Osteoblast (primary cell): ENCODE measurements at places on chromosomes 16 and 17. TPM values are rescaled to one million over a fixed set of nuclear protein-coding genes. Genes with fewer than 3 reads are reported as not detected.

GRCh38 chr16:1534021-1535020, 855 bp downstream of the TMEM204 start:
- peaks cover 19% of the 10 kb centered on the region for H3K4me1 ChIP-seq
- peak overlapping the region; percentile 76 for H3K4me3 ChIP-seq
- peak overlapping the region; percentile 41 for H3K27ac ChIP-seq

DNA sequence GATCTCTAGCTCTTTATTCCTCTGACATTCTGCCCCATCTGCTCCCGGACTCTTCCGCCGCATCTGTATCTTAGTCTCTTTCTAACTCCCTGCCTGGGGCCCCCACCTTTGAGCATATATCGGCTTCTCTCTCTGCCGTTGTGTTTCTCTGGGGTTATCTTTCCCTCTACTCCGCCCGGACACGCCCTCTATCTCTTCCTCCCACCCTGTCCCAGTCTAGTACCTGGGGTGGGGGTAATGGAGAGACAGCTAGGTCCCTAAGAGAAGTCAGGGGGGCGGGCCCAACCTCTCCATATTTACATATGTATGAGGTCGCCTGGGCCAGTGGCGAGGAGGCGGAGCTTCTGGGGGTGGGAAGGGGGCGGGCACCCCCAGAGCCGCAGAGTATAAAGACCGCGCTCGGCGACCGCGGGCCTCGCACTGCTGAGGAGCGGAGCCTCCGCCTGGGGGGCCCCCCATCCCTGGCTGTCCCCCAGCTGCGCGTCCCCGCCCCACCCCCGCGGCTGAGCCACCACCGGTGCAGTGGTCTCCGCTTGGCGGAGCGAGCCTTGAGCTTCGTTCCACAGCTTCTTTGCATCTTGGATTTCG, at the start of gene ATP1B2:
Gene ATP1B2, plus strand, starts transcription at position 418 of the 588 bp plus-strand sequence. CDS start 593 bp downstream, outside the sequence.
- H3K27ac ChIP-seq, result no peak within 1 kb of the TSS
- H3K27me3 ChIP-seq, result peaks cover 55% of the 10 kb centered on the region
- H3K4me1 ChIP-seq, result no peaks in the 10 kb centered on the region
- DNase-seq, result peak; percentile 86

DNA sequence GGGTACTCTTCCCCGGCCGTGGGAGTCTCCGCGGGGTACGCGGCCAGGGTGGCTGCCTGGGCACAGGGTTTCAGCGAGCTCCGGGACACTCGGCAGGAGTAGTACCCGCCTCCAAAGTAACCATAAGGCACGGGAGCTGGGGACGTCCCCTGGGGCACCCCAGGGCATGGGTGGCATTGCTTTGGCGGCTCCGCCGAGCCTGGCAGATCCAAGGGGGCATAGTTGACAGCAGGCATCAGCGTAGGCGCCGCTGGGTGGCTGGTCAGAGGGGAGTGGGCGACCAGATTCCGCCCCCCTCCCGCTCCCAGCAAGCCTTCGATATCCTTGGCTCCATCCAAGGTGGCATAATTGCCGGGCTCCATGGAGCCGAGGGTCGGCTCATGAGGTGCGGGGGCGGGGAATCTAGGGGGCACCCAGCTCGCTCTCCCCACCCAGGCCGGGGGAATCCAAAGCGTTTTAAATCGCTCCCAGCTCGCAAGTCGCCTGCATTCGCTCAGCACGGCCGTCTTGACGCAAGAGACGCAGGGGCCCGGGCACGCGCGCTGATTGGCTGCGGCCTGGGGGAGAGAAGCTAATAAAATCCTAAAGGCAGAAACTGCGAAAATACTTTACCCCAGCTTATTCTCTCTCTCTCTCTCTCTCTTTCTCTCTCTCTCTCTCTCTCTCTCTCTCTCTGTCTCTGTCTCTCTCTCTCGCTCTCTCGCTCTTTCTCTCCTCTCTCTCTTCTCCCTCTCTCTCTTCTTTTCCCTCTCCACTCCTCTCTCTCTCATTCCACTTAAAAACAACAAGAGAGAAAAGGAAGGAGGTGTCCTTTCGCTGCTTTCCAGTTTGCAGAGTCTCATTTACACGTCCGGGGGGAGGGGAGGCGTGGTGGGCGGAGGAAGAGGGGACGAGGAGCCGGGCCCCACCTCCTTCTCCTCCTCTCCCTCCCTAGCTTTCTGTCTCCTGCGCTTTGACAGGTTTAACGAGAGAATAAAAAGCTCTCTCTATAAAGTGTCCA, at the start of gene HOXB13:
Gene HOXB13, minus strand, starts transcription at position 519 of the 1,000 bp plus-strand sequence. Its CDS starts 157 bp downstream, at position 362.
- H3K27me3 ChIP-seq, result peaks cover 99% of the 10 kb centered on the region
- peaks cover 5% of the 10 kb centered on the region for H3K4me1 ChIP-seq
- H3K36me3 ChIP-seq, result no peaks in the 10 kb centered on the region
- H3K4me3 ChIP-seq, result no peak within 1 kb of the TSS
- no peak within 1 kb of the TSS for H3K27ac ChIP-seq

GRCh38 chr16:48479955-48480354, 94.7 kb upstream of the SIAH1 start:
- H3K36me3 ChIP-seq, result no peaks in the 10 kb centered on the region
- peaks cover 6% of the 10 kb centered on the region for H3K27me3 ChIP-seq
- no peak overlapping the region for H3K4me3 ChIP-seq
- DNase-seq, result no peak
- no peaks in the 10 kb centered on the region for H3K4me1 ChIP-seq

DNA sequence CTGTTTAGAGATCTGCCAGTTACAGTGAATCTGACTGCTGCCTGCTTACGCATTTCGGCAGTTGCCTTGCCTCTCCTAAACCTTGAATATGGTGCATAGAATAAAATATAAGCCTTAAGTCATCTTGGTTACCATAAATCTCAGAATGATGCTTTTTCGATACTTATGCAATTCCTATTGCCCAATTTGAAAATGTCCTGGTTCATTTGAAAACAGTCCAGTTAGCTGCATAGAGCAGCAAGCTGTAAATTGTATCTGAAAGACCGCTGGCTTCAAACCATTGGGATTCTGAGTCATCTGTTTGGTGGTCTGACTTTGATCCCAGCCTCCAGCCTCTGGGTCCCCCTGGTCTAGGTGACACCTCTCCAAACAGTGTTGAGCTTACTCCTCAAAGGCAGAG, 2.7 kb upstream of the PRKCA start:
- H3K27me3 ChIP-seq, result no peaks in the 10 kb centered on the region
- no peak overlapping the region for H3K4me3 ChIP-seq

- peak overlapping the region; percentile 13 for H3K4me3 ChIP-seq
- peaks cover 14% of the 10 kb centered on the region for H3K36me3 ChIP-seq
- DNase-seq, result peak; percentile 5
- no peaks in the 10 kb centered on the region for H3K27me3 ChIP-seq
- H3K27ac ChIP-seq, result peak overlapping the region; percentile 70
Observed at GRCh38 chr16:20879175-20880040, 20.8 kb downstream of the DCUN1D3 start.

- H3K27me3 ChIP-seq, result no peaks in the 10 kb centered on the region
- peaks cover under 1% of the 10 kb centered on the region for H3K36me3 ChIP-seq
- DNase-seq, result peak; percentile 99
Observed at GRCh38 chr16:70694088-70694867, 8.4 kb upstream of the MTSS2 start.

DNA sequence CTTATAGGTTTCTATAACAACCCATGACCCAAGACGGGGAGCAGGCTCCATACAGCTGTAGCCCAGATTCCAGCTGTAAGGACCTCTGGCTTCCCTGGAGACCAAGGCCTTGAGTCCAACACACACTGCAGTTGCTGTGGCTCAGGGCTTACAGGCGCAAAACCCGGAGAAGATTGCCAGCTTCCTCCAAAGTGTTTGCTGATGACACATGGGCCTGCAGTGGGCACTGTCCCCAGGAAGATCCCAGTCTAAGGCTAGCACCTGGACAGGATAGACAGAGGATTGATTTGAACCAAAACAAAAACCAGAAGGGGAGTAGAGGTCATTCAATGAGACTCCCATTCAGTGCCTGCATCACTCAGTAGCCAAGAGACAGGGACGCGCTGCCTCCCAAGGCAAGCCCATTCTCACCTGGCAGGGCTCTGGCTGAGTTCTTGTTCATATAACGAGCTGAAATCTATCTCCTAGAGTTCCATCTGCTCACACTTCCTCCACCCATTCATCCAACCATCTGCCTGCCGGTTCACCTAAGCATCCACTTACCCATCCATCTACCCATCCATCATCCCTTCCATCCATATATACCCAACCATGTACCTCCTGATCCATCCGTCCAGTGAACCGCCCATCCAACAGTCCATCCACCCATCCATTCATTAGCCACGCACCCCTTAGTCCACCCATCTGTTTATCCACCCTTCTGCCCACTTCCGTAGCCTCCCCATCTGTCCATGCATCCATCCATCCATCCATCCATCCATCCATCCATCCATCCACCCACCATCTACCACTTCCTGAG, 10.2 kb downstream of the RAB11FIP4 start:
- H3K27me3 ChIP-seq, result peaks cover 17% of the 10 kb centered on the region
- no peaks in the 10 kb centered on the region for H3K36me3 ChIP-seq
- H3K4me3 ChIP-seq, result no peak overlapping the region
- peak; percentile 68 for DNase-seq
- no peaks in the 10 kb centered on the region for H3K4me1 ChIP-seq

DNA sequence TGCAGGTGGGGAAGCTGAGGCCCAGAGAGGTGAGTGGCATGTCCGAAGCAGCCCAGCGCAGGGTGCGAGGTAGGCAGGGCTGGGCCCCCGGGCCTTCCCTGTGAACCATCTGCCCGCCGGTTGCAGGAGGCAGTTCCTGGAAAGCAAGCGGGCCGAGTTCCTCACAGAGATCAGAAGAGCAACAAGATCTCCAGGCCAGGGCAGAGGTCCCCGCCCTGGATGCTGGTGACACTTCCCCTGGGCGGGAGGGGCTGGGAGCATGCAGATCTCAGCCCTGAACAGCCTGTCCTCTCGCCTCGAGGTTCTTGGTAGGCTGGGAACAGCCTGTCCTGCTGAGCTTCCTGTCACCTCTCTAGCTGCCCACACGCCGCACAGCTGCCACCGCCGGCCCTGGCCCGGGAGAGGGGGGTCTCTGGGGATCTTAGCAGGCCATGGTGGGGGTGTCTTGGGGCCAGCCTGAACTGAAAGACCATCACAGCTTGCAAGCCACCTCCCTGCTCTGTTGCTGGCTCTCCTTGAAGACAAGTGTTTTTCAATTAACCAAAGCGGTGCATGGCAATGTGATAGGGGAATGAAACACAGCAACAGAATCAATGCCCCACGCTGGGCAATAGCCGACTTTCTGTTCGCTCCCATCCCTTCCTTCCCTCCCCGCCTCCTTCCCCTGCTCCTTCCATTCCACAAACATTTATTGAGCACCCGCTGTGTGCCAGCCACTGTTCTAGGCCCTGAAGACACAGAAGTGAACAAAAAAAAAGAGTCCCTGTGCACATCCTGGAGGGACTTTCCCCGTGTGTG, 31.7 kb downstream of the SOCS1 start:
- H3K36me3 ChIP-seq, result no peaks in the 10 kb centered on the region
- peaks cover 4% of the 10 kb centered on the region for H3K27me3 ChIP-seq
- no peak for DNase-seq
- H3K4me3 ChIP-seq, result no peak overlapping the region
- no peak overlapping the region for H3K27ac ChIP-seq

- no peak overlapping the region for H3K27ac ChIP-seq
- DNase-seq, result no peak
- peaks cover 9% of the 10 kb centered on the region for H3K4me1 ChIP-seq
- H3K36me3 ChIP-seq, result no peaks in the 10 kb centered on the region
Observed at GRCh38 chr16:13435873-13436474, 484.0 kb upstream of the ERCC4 start.

GRCh38 chr17:31051506-31051905, 43.3 kb upstream of the NF1 start:
- H3K4me1 ChIP-seq, result peaks cover 15% of the 10 kb centered on the region
- no peaks in the 10 kb centered on the region for H3K36me3 ChIP-seq
- H3K27me3 ChIP-seq, result no peaks in the 10 kb centered on the region
- peak overlapping the region; percentile 81 for H3K27ac ChIP-seq

GRCh38 chr17:66481271-66481670, 178.9 kb downstream of the PRKCA start:
- H3K36me3 ChIP-seq, result no peaks in the 10 kb centered on the region
- H3K4me3 ChIP-seq, result no peak overlapping the region

DNA sequence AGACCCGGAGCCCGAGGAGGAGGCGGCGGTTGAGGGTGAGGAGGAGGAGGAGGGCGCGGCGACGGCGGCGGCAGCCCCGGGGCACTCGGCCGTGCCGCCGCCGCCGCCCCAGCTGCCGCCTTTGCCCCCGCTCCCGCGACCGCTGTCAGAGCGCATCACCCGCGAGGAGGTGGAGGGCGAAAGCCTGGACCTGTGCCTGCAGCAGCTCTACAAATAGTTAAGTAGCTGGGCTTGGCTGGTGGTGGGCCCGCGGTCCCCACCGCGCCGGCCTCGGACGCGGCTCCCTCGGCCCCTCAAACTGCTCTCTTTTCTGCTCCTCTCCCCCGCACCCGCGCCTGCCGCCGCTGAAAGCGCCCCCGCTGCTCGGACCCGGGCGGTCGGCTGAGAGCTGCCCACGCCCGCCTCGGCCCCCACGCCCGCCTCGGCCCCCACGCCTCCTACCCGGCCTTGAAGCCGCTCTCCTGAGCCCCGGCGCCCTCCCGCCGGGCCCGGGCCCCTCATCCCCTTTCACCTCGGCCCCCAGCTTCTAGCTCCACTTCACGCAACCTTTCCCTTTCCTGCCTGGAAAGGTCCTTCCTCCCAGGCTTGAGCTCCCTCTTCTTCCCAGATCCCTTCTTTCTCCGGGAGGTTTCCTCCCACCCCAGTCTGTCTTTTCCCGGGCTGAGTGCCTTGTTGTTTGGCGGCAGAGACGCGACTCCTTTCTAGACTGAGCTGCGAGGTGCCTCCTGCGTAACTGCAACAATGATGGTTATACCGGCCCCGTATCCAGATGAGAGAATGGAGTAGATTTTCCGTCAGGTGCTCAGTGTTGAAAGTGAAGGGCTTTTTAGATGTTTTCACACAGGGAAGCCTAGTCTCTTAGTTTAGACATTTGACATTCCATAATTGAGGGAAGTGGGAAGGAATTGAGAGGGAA, 850 bp downstream of the PPM1E start:
- peak; percentile 82 for DNase-seq
- H3K27me3 ChIP-seq, result peaks cover 58% of the 10 kb centered on the region
- peak overlapping the region; percentile 73 for H3K4me3 ChIP-seq

GRCh38 chr16:32116080-32116479, 137.0 kb upstream of the TP53TG3D start:
- DNase-seq, result no peak
- H3K36me3 ChIP-seq, result no peaks in the 10 kb centered on the region
- no peak overlapping the region for H3K27ac ChIP-seq
- H3K4me1 ChIP-seq, result no peaks in the 10 kb centered on the region

- no peak for DNase-seq
- H3K27me3 ChIP-seq, result peaks cover 41% of the 10 kb centered on the region
- H3K36me3 ChIP-seq, result no peaks in the 10 kb centered on the region
- H3K27ac ChIP-seq, result no peak overlapping the region
- no peaks in the 10 kb centered on the region for H3K4me1 ChIP-seq
- no peak overlapping the region for H3K4me3 ChIP-seq
Observed at GRCh38 chr17:82314012-82314726, 3.2 kb downstream of the CD7 start.

DNA sequence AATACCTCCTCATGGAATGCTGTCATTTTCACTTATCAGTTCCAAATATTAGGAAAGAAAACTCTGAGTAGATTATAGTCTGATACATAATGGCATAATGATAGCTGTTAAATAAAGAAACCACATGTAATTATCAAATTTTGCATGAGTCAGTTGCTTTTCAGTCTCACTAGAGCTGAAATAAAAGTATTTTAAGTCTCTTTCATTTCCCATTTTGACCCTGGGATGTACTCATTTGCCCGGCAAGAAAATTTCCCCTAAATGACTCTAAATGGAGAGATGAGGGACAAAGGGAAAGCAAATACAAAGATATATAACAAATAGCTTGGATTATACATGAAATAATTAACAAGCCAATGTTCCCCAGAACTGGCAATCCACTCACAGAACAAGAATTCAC, 47.9 kb upstream of the CPHXL start:
- DNase-seq, result peak; percentile 39
- no peaks in the 10 kb centered on the region for H3K4me1 ChIP-seq
- H3K36me3 ChIP-seq, result no peaks in the 10 kb centered on the region

Gene IL17C
- total RNA-seq, result under 0.01 and 0.29 TPM in 2 replicates

Gene KRTAP9-2
- not detected in 2 replicates for total RNA-seq

Gene ELMO3
- 0.29 and 0.36 TPM in 2 replicates for total RNA-seq

Gene OR4D1
- total RNA-seq, result not detected in 2 replicates
